ENCODE measurements at places on chromosomes 12 and 14.

GRCh38 chr12:75457191-75457590 lies 23.4 kb upstream of the GLIPR1 start:
- DNase-seq, result peak; percentile 46

DNA sequence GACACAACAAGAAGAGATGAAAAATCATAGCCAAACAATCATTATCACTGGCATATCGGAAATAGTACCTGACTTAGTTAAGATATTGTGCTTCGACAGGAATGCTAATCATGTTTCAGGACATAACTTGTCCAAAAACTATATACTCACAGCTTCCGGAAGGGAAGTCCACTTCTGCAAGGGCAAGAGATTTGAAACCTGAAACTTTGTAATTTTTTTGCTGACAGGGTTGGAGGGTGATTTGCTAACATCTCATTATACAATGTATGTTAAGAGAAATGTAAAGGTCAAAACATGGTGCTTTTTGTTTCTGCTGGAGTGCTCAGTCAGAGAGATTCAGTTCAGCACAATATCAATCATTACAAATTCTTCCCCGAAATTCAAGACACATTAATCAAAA lies 200.3 kb downstream of the CNTN1 start:
- DNase-seq, result no peak

DNA sequence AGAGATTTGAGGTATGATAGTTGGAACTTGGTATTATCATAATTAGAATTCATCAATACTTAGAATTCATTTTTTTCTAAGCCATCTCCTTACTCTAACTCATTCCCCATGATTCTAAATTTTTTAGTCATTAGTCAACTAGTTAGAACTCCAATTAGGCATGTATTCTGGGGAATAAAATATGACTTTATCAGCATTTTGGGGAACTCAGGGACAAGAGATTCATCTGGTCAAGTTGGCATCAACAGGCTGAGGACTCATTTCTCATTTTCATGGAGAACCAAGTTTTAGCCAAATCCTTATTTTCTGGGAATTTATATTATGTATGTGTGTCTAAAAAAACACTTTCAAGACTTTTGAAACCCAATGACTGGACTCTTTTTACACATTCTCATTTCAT lies 29.2 kb downstream of the DIP2B start:
- no peak for DNase-seq

- DNase-seq, result no peak
Observed at GRCh38 chr12:93266-94005, 26.9 kb downstream of the IQSEC3 start.

- no peak for DNase-seq
Observed at GRCh38 chr12:47377414-47378221, 297.9 kb upstream of the AMIGO2 start.

GRCh38 chr12:11906286-11906935 lies 164.3 kb upstream of the BCL2L14 start:
- no peak for DNase-seq

DNA sequence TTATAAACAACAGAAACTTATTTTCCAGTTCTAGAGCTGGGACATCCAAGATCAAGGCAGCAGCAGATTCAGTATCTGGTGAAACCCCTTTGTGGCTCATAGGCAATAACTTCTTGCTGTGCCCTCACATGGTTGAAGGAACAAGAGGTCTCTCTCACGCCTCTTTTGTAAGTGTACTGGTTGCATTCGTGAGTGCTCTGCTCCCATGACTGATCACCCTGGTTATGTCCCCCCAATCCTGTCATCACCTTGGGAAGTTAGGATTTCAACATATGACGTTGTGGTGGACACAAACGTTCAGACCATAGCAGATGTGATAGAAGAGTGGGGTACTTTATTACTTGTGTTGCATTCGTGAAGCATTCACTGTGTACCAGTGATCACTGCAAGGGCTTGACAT lies 184.0 kb downstream of the SRGAP1 start:
- DNase-seq, result no peak
